GM12878 (cell line): ENCODE measurements at places on chromosomes 11 and 22. TPM values are rescaled to one million over a fixed set of nuclear protein-coding genes. Genes with fewer than 3 reads are reported as not detected.

DNA sequence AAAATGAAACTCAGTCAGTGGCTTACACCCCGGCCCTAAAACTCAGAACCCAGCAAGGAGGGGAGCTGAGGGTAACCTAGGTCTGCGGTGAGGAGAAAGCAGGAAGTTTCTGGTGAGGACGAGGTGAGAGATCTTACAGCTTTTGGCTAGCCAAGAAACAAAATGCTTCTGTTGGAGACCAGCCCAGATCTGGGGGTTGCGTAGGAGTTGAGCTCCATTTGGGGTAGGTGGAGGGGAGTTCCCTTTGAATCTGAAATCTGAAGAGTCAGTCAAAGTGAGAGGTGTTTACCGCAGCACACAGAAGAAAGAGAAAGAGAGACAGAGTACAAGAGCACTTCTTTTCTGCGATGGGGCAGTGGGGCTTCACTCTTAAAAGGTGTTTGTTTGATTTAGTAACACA is 29.6 kb downstream of the EHF start:
- H3K4me1 ChIP-seq = peaks cover 41% of the 10 kb centered on the region
- no peaks in the 10 kb centered on the region; the same call in 1 of the 2 replicates for H3K27me3 ChIP-seq
- H3K27ac ChIP-seq = peak overlapping the region; percentile 20; the same call in 1 of the 2 replicates
- H3K4me3 ChIP-seq = peak overlapping the region; percentile 21; the same call in 1 of the 2 replicates
- H3K36me3 ChIP-seq = no peaks in the 10 kb centered on the region

GAB4 gene
- total RNA-seq = not detected in 2 replicates

DNA sequence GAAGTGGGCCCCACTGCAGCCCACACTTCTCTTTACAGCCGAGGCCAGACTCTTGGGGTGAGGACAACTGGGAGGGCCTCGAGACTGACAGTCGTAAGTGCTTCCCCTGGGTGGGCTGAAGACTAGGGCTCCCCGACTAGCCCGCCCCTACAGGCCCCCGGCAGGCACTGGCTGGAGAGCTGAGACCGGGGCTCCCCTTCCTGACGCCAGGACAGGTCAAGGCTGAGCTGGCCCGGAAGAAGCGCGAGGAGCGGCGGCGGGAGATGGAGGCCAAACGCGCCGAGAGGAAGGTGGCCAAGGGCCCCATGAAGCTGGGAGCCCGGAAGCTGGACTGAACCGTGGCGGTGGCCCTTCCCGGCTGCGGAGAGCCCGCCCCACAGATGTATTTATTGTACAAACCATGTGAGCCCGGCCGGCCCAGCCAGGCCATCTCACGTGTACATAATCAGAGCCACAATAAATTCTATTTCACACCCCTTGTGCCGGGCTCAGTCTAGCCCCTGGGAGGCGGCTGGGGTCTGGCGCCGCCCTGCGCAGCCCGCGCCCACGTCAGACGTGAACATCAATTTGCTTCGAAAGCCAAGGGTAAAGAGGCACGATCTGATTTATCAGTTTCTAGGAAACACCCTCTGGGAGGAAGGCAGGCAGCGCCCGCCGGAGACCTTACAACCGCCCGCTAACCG is 13.5 kb downstream of the SCYL1 start:
- H3K4me1 ChIP-seq = peaks cover 6% of the 10 kb centered on the region
- no peak overlapping the region for H3K27ac ChIP-seq
- H3K4me3 ChIP-seq = no peak overlapping the region
- DNase-seq = no peak

- H3K4me3 ChIP-seq = no peak overlapping the region
- H3K4me1 ChIP-seq = no peaks in the 10 kb centered on the region
- H3K27me3 ChIP-seq = no peaks in the 10 kb centered on the region
- DNase-seq = no peak
- no peak overlapping the region for H3K27ac ChIP-seq
These were observed 42.3 kb upstream of the NECTIN1 start for GRCh38 chr11:119771172-119771770.

- no peak overlapping the region for H3K4me3 ChIP-seq
- no peaks in the 10 kb centered on the region for H3K27me3 ChIP-seq
- no peaks in the 10 kb centered on the region for H3K4me1 ChIP-seq
- no peak for DNase-seq
- no peak overlapping the region for H3K27ac ChIP-seq
- no peaks in the 10 kb centered on the region for H3K36me3 ChIP-seq
These were observed 20.2 kb downstream of the C11orf96 start for GRCh38 chr11:43962383-43963278.

GRCh38 chr11:130217133-130218031 is 57.8 kb downstream of the ST14 start:
- H3K4me1 ChIP-seq = no peaks in the 10 kb centered on the region
- H3K36me3 ChIP-seq = no peaks in the 10 kb centered on the region
- H3K4me3 ChIP-seq = no peak overlapping the region
- H3K27ac ChIP-seq = no peak overlapping the region
- DNase-seq = no peak
- no peaks in the 10 kb centered on the region for H3K27me3 ChIP-seq

DNA sequence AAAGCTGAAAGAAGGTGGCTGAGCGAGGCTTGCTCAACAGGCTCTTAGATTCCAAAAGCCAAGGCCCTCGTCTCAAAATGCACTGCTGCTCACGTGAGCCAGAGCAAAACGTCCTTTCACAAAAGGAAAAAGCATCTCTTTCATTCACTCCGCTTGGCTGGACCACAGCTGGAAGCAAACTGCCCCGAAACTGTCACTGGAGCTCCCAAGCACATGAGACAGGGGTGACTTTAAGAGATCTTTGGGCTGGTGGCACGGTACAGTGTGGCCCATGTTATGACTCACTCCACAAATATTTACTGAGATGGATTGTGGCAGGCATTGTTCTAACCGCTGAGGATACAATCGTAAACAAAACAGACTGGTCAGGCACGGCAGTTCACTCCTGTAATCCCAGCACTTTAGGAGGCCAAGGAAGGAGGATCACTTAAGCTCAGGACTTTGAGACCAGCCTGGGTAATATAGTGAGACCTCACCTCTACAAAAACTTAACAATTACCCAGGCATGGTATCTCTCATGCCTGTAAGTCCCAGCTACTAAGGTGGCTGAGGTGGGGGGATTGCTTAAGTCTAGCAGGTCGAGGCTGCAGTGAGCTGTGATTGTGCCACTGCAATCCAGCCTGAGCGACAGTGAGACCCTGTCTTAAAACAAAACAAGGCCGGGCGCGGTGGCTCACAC is 3.6 kb downstream of the PLA2G6 start:
- H3K4me3 ChIP-seq = no peak overlapping the region
- no peaks in the 10 kb centered on the region for H3K36me3 ChIP-seq
- peak overlapping the region; percentile 35 for H3K27ac ChIP-seq
- no peak for DNase-seq

- peaks cover 20% of the 10 kb centered on the region for H3K27me3 ChIP-seq
- H3K4me1 ChIP-seq = no peaks in the 10 kb centered on the region
- no peak overlapping the region for H3K27ac ChIP-seq
- no peak overlapping the region for H3K4me3 ChIP-seq
- no peaks in the 10 kb centered on the region for H3K36me3 ChIP-seq
These were observed 8.1 kb downstream of the WNT7B start for GRCh38 chr22:45968751-45969413.

- H3K4me1 ChIP-seq = no peaks in the 10 kb centered on the region
- DNase-seq = no peak
- no peak overlapping the region for H3K4me3 ChIP-seq
- H3K27ac ChIP-seq = no peak overlapping the region
- H3K36me3 ChIP-seq = no peaks in the 10 kb centered on the region
- no peaks in the 10 kb centered on the region for H3K27me3 ChIP-seq
These were observed 123.2 kb downstream of the KCNQ1OT1 start for GRCh38 chr11:2576549-2576948.

GRCh38 chr11:30545507-30545906 is 40.6 kb downstream of the MPPED2 start:
- H3K4me3 ChIP-seq = no peak overlapping the region
- H3K36me3 ChIP-seq = no peaks in the 10 kb centered on the region
- H3K4me1 ChIP-seq = no peaks in the 10 kb centered on the region
- H3K27ac ChIP-seq = no peak overlapping the region

CDC42EP1 gene
- total RNA-seq = 0.19 and 0.33 TPM in 2 replicates

GRCh38 chr11:122159173-122159721 is 43.2 kb upstream of the BLID start:
- H3K4me3 ChIP-seq = no peak overlapping the region
- H3K36me3 ChIP-seq = no peaks in the 10 kb centered on the region
- no peaks in the 10 kb centered on the region for H3K4me1 ChIP-seq
- DNase-seq = no peak

DNA sequence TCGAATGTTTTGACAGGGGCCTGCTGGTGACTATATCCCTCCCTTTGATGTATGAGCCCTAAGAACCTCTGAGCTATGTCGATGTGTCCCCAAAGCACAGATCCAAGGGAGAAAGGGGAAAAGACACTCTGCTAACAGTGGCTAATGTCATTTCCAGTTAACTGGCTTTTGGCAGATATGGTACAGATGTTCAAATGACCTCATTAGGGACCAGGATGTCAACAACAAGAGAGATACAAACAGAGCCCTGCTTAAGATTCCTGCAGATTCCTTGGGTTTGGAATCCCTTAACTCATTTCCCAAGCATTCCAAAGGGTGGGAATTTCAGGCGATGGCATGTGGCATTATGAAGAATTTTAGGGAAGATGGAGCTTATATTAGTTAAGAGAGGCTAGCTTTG is 517.3 kb downstream of the SOX6 start:
- no peak overlapping the region for H3K4me3 ChIP-seq
- H3K27me3 ChIP-seq = no peaks in the 10 kb centered on the region
- no peak overlapping the region for H3K27ac ChIP-seq

DNA sequence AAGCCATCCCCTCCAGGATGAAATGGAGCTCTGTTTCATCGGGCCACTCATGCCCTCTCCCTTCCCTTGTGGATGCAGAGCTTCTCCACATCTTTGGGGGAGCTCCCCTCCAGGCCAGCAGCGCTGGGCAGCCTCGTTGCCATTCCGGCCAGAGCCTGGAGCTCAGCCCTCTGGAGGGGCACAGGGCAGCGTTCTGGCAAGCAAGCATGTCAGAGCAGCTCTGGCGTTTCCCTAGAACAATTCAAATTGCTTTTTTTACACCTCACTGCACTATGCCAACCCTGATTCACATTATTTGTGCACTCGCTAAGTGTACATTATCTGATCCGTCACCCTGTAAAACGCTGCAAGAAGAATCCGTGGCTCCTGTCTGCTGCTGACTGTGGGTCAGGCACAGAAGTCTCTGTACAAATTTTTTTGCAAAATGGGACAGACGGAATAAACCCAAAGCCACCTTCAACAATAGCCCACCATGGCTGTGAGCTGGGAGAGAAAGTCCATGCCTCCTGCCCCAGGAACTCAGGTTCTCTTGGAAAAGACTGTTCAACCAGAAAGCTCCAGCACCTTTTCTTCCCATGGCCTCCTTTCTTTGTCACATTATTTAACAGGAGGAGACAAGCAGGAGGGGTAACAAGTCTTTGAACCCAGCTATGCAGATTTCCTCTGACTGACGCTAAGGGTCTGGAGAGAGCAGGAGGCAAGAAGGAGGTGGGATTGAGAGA is 139.5 kb upstream of the CADM1 start:
- peaks cover 3% of the 10 kb centered on the region for H3K27me3 ChIP-seq
- DNase-seq = no peak
- H3K36me3 ChIP-seq = no peaks in the 10 kb centered on the region
- no peak overlapping the region for H3K27ac ChIP-seq
- no peaks in the 10 kb centered on the region for H3K4me1 ChIP-seq
- no peak overlapping the region for H3K4me3 ChIP-seq

GRCh38 chr22:42873356-42873755 is 16.3 kb upstream of the ARFGAP3 start:
- H3K4me3 ChIP-seq = no peak overlapping the region
- H3K27ac ChIP-seq = no peak overlapping the region
- H3K4me1 ChIP-seq = no peaks in the 10 kb centered on the region
- no peak for DNase-seq
- no peaks in the 10 kb centered on the region for H3K27me3 ChIP-seq

- peak overlapping the region; percentile 47 for H3K4me3 ChIP-seq
- no peaks in the 10 kb centered on the region for H3K36me3 ChIP-seq
- no peaks in the 10 kb centered on the region for H3K4me1 ChIP-seq
- no peaks in the 10 kb centered on the region for H3K27me3 ChIP-seq
- no peak overlapping the region for H3K27ac ChIP-seq
These were observed 49.2 kb downstream of the CNTN5 start for GRCh38 chr11:99069856-99070444.

DNA sequence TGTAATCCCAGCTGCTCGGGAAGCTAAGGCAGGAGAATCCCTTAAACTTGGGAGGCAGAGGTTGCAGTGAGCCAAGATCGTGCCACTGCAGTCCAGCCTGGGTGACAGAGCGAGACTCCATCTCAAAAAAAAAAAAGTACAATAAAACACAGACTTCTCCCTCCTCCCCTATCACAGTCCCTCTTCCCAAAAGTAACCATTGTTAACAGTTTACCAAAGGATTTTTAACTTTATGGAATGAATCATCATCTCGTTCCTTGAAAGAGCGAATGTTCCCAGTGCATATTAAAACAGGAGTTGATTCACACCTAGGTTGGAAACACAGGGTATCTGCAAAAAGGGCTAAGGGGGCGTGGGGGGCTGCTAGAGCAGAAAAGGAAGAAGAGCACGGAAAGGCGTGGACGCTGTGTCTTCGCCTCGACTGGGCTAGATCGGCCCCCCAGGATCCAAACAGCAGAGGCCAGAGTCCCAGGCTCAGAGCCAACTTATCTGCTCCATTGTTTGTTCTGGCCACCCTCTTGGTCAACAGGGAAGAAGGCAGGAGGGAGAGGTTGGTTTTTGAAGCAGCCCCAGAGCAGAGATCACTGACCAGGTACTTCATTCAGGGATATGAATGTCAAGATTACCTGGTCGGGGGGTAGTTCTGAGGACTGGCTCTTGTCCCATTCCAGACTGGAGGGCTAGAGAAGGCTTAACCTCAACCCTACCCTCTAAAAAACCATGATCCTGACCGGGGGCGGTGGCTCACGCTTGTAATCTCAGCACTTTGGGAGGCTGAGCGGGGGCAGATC is 2.1 kb upstream of the AHNAK start:
- no peak overlapping the region for H3K4me3 ChIP-seq
- H3K27me3 ChIP-seq = no peaks in the 10 kb centered on the region
- no peak for DNase-seq
- H3K36me3 ChIP-seq = no peaks in the 10 kb centered on the region
- peaks cover 55% of the 10 kb centered on the region for H3K4me1 ChIP-seq

- DNase-seq = peak; percentile 73
- H3K27me3 ChIP-seq = no peaks in the 10 kb centered on the region
- H3K4me1 ChIP-seq = peaks cover 65% of the 10 kb centered on the region
- no peaks in the 10 kb centered on the region for H3K36me3 ChIP-seq
- no peak overlapping the region; the same call in 1 of the 2 replicates for H3K4me3 ChIP-seq
These were observed 19.1 kb downstream of the ARHGEF17 start for GRCh38 chr11:73326929-73327811.

GRCh38 chr11:113113801-113114704 is 152.8 kb downstream of the NCAM1 start:
- H3K27me3 ChIP-seq = no peaks in the 10 kb centered on the region
- no peaks in the 10 kb centered on the region for H3K4me1 ChIP-seq
- DNase-seq = no peak
- no peaks in the 10 kb centered on the region for H3K36me3 ChIP-seq
- no peak overlapping the region for H3K4me3 ChIP-seq

DNA sequence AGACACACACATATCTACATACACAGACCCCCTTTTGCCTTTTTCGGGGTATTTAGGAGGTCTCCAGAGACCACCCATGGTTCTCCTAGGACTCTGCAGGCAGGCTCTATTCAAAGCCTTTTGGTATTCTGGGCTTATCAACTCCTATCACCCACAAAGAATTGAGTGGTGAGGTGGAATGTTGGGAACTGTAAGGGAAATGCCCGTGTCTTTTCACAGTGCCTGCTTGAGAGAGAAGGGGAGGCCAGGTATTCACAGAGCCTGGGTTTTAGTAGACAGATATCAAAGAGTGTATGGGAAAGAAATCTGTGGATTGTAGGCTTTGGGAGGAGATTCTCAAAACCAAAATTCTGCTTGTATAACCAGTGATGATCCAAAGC is 44.0 kb upstream of the CSNK2A3 start:
- no peaks in the 10 kb centered on the region for H3K27me3 ChIP-seq
- H3K36me3 ChIP-seq = no peaks in the 10 kb centered on the region; the same call in 1 of the 2 replicates
- no peaks in the 10 kb centered on the region for H3K4me1 ChIP-seq
- H3K27ac ChIP-seq = no peak overlapping the region
- no peak for DNase-seq

GAL3ST3 gene
- total RNA-seq = not detected in 2 replicates
